ENCODE measurements at places on chromosomes 2 and 18. TPM values are rescaled to one million over a fixed set of nuclear protein-coding genes. Genes with fewer than 3 reads are reported as not detected.
A peak's percentile ranks its signal among the peaks of the same experiment; 100 is the strongest.

GRCh38 chr2:127586746-127587295 lies 51.3 kb downstream of the MYO7B start:
- DNase-seq: no peak

The CNTNAP5 gene
- total RNA-seq: 5.0 TPM

The RAB31 gene
- total RNA-seq: 88.8 TPM

The SLC23A3 gene
- 1.7 TPM for total RNA-seq

The TEKT4 gene
- not detected for total RNA-seq

The PLEK gene
- not detected for total RNA-seq

- no peak for DNase-seq
Measured at GRCh38 chr18:63905361-63905760, 2.4 kb upstream of the SERPINB10 start.

GRCh38 chr18:79919089-79919488 lies 32.4 kb downstream of the SLC66A2 start:
- DNase-seq: peak; percentile 1

- peak; percentile 62 for DNase-seq
Measured at GRCh38 chr2:66445925-66446871, 11.3 kb downstream of the MEIS1 start.

DNA sequence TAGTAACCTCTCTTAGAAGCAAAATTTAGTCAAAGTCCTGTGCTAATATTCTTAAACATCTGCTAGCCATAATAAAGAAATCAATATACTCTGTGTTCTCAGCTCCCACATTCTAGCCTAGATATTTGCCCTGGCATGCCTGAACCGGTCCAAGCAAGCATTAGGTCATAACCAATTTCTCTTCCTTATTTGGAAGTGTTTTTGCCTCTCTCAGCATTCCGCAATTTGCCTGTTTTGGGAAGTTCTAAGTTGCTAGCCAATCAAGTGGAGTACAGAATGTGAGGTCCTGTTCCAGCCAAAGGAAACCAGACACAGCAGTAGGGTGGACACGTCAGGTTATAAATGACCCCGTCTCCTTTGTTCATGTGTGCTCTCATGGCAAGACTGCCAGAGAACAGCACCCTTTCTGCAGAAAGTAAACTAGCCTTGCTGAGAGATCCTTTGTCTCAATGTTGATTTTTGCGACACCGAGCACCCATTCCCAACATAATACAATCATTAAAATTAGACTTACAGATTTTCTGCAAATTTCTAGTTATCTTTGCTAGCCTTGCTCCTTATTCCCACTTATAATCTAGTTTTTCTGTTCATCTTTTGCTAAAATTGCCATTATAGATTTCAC lies 13.0 kb upstream of the SULT1C4 start:
- DNase-seq: no peak

DNA sequence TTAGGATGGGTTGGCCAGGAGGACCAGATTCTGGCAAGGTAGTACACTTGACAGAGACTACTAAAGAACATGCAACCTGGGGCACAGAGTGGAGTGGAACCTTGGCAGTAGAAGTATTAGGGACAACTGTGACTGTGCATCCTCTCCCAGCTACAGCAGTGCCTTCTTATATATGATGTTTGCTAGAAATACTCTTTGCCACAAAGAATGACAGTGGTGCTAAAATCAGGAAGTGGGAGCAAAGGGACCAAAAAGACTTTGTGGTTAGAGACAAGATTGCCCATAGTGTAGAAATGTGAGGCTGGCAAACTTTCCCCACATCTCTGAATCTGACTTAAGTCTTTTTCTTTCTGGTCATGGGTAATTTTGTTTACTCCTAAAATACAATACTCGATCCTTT lies 9.4 kb upstream of the SLC38A11 start:
- DNase-seq: no peak

DNA sequence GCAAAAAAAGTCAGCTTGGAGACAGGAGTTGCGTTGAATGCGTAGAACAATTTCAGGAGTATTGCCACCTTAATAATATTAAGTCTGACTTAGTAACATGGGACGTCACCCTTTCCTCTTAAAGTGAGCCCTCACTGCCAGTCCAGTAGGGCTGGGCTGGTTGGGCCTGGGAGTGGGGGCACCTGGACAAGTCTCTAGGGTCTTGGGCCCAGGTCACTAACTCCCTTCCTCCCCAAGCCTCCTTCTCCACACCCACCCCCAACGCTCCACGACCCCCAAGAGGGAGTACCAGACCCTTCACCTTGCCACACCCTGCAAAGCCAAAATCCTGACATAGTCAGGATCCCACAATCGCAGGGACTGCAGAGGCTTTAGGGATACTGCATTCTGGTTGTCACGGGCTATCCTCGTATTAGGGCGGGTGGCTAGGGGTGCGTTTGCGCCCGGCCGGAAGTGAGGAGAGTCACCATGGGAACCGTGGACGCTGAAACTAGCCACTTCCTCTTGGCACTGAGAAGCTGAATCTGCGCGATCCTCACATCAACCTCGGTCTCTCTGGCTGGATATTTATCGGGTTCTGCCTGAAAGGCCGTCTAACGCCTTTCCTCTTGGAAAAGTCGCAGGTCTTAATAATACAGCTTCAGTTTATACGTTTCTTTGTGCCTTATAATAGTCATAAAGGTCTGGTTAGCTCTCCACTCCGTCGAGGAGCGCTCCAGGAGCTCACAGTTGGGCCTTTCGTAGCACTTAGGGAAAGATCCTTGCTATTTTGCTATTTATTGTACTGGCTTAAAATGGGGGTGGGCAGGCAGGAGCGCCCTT lies 10.3 kb upstream of the CXXC1 start:
- peak; percentile 55 for DNase-seq

The HOXD9 gene
- 0.56 TPM for total RNA-seq

DNA sequence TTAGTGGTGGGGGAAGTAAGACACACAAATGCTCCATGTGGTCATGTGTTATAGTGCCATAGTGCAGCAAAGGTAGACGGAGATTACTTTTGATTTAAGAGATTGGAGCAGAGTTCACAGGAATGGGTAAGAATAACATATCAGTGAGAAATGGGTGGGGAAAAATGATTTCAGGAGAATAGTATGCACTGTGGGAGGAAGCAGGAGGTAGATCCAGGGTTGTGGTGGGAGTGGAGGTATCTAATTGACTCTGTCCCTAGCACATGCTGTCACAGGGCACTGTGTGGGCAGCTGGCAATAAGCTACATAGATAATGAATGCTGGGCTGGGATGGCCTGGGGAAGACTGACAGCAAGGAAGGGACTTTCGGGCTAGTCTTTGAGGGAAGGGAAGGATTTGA lies 65.3 kb downstream of the STAT1 start:
- no peak for DNase-seq

The GKN1 gene
- not detected for total RNA-seq

GRCh38 chr2:72129681-72130340 lies 17.9 kb downstream of the CYP26B1 start:
- peak; percentile 1 for DNase-seq

GRCh38 chr18:74698881-74699280 lies 101.2 kb downstream of the ZNF407 start:
- no peak for DNase-seq

DNA sequence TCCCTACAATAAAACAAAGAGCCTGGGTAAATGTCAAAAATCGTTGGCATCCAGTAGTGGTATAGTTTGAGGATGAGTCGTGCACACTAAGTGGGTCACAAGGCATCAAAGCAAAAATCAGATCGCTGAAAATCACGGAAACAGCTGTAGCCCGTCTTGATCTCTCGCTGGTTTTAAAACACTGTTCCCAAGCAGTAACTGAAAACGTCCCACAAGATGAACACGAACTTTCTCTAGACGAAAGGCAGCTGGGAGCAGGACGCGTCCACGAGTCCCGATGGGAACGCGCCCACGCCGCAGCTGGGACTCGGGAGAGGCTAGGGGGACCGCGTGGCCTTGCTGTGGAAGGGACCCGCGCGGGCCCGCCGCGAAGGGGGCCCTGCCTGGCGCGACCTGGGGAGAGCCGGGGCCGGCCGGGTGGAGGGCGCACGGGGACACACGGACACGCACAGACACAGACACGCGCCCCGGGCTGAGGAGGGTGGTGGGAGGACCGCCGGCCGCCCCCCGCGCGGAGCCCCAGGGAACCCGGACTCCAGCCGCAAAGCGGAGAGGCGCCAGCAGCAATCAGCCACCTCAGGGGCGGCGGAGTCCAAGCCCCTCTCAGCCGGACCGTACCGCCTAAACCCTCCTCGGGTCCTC lies 651 bp downstream of the STK17B start:
- DNase-seq: peak; percentile 19

DNA sequence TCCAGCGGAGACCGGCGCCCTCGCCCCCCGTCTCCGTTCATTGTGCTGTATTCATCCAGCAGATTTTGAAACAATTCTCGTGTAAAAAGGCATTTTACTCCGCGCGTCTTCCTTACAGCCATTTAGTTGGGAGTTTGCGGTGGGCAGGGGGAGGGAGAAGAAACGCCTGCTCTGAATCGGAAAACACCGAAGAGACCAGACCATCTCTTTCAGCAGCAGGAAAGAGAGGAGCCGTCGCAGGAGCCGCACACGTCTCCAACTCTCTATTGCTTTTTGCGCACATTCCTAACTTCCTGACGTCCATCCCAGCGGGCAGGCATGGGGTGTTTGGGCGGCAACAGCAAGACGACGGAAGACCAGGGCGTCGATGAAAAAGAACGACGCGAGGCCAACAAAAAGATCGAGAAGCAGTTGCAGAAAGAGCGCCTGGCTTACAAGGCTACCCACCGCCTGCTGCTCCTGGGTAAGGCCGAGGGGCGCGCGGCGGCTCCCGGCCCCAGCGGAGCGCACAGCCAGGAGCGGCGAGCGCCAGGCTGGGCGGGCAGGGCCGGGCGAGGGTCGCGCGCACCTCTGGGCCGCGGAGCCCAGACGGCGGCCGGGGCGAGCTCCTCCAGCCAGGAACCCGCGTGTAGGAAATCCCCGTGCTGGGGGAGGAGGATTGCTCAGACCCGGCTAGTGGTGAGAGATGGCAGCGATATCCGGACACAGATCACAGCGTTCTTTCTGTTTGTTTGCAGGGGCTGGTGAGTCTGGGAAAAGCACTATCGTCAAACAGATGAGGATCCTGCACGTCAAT lies 63.2 kb downstream of the GNAL start:
- DNase-seq: peak; percentile 63

DNA sequence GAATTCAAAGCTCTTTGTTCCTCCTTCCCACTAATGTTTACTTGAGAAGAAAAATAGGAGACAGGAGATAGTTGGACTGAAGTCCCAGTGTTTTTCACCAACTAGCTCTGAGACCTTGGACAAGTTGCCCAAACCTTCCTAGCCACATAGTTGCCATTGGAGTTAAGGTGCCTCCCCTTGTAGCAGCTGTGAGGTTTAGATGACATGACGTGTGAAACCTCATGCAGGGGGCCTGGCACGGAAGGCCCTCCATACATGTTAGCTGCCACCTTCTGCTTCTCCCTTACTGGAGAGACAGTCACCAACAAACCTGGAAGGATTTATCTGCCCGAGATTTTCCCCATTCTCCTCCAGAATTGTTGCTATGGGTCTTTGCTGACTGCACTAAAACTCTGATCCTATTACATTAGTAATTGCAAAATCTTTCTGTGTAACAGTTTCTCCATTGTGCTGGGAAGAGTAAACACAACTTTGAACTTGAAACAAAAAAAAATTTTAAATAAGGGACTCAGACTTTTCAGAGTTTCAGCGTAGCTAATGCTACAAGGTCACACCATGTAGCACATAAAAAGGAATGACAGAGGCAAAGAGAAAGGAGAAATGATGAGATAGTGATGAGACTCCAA lies 23.8 kb upstream of the CABYR start:
- no peak for DNase-seq

The TUBB8B gene
- 1.4 TPM for total RNA-seq

DNA sequence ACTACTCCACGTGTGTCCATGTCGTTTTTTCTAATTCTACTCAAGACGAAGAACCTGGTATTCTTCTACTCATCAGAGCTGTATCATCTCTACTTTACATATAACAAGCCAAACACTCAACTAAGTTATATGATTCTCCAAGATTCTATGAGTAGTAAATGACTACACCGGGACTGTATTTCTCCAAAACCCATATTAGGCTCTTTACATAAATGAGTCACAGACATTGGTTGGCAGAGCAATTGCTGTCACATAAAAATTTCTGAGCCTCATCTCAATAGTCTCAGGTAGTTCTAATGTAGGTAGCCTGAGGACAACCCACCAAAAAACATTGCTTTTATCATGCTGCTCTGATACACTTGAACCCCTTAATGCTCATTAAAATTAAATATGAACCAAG lies 1092.3 kb upstream of the NXPH2 start:
- DNase-seq: no peak

DNA sequence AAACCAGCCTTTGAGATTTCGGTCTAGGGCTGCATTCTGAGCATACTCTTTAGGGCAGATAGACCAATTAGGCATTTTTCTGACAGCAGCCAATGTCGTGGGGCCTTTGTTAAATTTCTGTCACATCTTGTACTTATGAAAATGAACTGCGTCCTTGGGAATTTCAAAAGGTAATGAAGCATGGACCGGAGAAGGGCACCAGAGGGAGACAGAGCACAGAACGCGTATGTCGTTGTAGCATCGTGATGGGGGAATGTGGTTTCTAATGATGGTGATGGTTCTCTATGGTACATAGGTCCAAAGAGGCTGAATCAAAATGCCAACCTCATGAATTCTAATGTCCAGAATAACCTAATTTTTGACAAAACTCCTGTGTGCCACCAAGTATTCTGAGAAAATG lies 483.9 kb upstream of the CRIM1 start:
- no peak for DNase-seq

GRCh38 chr2:240560084-240560479 lies at the start of gene DUSP28:
TSS of gene DUSP28 (plus strand) at chr2:240560357. CDS start at chr2:240560685, 328 bp downstream.
- peak; percentile 81 for DNase-seq

DNA sequence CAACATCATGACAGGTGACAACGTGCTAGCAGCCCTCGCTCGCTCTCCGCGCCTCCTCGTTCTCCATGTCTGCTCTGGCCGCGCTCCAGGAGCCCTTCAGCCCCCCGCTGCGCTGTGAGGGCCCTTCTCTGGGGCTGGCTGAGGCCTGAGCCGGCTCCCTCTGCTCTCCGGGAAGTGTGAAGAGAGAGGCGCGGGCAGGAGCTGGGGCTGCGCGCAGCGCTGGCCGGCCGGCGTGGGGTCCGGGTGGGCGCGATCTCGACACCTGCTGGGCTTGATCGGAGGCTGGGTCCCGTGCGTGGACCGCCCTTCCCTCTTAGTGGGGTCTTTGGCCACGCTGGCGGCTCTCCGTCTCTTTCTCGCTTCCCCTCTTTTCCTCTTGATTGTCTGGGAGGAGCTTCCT lies 195.5 kb downstream of the ANKRD30BL start:
- no peak for DNase-seq

The TUBA3E gene
- not detected for total RNA-seq

DNA sequence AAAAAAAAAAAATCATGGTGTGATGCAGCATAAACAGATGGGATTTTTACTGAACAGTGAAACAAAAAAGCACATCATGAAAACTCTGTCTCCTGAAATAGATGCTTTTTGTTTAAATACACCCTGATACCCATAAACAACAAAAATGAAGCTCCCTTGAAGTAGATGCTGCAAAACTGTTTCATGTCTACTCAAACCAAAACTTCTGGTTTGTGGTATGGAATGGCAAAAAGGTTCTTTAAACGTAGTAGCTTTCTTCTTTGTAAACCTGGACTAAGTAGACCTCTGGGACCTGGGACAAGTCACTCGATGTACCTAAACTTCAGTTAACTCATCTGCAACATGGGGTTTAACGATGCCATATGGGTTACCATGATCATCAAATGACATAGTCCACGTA lies 64.4 kb upstream of the RAPH1 start:
- DNase-seq: no peak

GRCh38 chr2:19943189-19943588 lies 41.4 kb upstream of the TTC32 start:
- no peak for DNase-seq

GRCh38 chr2:151260573-151261230 lies 961 bp downstream of the RBM43 start:
- no peak for DNase-seq

The TFPI gene
- 735 TPM for total RNA-seq

GRCh38 chr2:78093436-78093835 lies 571.3 kb upstream of the LRRTM4 start:
- DNase-seq: no peak

The CEP192 gene
- 23.2 TPM for total RNA-seq

Data from endothelial cell (in vitro differentiated cells).